Gastroesophageal sphincter (tissue), 4 donors: ENCODE measurements at places on chromosomes 11 and 22.

GRCh38 chr11:95514416-95515110 is 275.0 kb downstream of the FAM76B start:
- H3K27ac ChIP-seq = no peak overlapping the region
- no peaks in the 10 kb centered on the region for H3K4me1 ChIP-seq
- no peaks in the 10 kb centered on the region for H3K36me3 ChIP-seq
- no peak for ATAC-seq

- H3K27ac ChIP-seq = peak overlapping the region; percentile 82
- no peaks in the 10 kb centered on the region for H3K27me3 ChIP-seq
- peaks cover 16% of the 10 kb centered on the region for H3K36me3 ChIP-seq
Observed at GRCh38 chr22:50252082-50253045, 1.3 kb upstream of the HDAC10 start.

GRCh38 chr22:48806227-48806781 is 1021.4 kb downstream of the BRD1 start:
- ATAC-seq = no peak
- peaks cover 47% of the 10 kb centered on the region for H3K27me3 ChIP-seq
- no peak overlapping the region for H3K4me3 ChIP-seq
- H3K4me1 ChIP-seq = no peaks in the 10 kb centered on the region

DNA sequence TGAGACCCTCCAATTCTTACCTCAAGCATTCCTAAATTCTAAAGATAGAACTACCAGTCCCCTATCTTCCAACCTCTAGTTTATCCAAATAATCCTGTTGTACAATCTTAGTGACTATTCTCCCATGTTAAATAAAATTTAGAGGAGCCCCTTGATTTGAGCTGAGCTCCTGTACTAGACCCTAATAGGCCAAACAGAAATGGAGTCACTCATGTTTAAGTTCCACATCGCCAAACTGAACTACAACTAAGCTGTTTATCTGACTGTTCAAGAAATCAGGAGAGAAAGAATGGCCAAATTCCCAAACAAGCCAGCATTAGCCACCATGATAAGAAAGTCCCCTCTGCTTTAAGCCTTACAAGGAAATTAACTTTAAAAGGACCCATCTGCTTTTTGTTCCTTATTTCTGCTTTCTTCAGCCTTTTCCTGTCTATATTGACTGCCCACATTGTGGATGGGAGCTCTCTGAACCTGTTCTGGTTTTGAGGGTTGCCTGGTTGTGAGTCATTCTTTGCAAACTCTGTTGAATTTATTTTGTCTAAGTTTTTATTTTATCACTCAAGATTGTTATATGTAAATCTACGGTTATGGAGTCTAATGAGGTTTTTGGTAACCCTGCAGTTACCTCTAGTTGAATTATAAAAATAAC is 90.4 kb downstream of the TTC28 start:
- no peak overlapping the region for H3K27ac ChIP-seq
- no peaks in the 10 kb centered on the region for H3K27me3 ChIP-seq
- H3K36me3 ChIP-seq = no peaks in the 10 kb centered on the region

- H3K36me3 ChIP-seq = no peaks in the 10 kb centered on the region
- ATAC-seq = no peak
- H3K27me3 ChIP-seq = no peaks in the 10 kb centered on the region
- no peaks in the 10 kb centered on the region for H3K4me1 ChIP-seq
- H3K27ac ChIP-seq = no peak overlapping the region
Observed at GRCh38 chr11:10506008-10506370, 35.0 kb downstream of the RNF141 start.

- no peak overlapping the region for H3K27ac ChIP-seq
- H3K27me3 ChIP-seq = no peaks in the 10 kb centered on the region
- H3K4me1 ChIP-seq = no peaks in the 10 kb centered on the region
- ATAC-seq = no peak
- H3K4me3 ChIP-seq = no peak overlapping the region
- no peaks in the 10 kb centered on the region for H3K36me3 ChIP-seq
Observed at GRCh38 chr11:102933627-102934026, 21.9 kb downstream of the MMP13 start.

DNA sequence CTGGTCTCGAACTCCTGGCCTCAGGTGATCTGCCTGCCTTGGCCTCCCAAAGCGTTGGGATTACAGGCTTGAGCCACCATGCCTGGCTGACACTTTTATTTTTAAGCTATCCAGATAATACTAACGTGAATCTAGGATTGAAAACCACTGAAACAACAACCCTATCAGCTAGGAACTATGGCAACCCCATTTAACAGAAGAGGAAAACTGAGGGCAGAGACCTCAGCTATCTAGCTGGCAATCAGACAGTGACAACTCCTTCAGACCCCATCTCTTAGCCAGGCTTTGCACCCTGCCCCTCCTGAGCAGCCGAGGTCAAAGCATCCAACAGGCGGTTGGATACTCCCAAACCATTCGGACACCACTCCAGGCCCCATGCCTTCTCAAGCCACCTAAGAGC is 14.1 kb downstream of the ABTB2 start:
- no peaks in the 10 kb centered on the region for H3K27me3 ChIP-seq
- no peak overlapping the region for H3K4me3 ChIP-seq
- H3K27ac ChIP-seq = peak overlapping the region; percentile 77
- no peak for ATAC-seq
- no peaks in the 10 kb centered on the region for H3K36me3 ChIP-seq
